ENCODE measurements at places on chromosomes 7 and 10.

- no peak for DNase-seq
These were observed 19.1 kb downstream of the CDC14C start for GRCh38 chr7:48943279-48943990.

DNA sequence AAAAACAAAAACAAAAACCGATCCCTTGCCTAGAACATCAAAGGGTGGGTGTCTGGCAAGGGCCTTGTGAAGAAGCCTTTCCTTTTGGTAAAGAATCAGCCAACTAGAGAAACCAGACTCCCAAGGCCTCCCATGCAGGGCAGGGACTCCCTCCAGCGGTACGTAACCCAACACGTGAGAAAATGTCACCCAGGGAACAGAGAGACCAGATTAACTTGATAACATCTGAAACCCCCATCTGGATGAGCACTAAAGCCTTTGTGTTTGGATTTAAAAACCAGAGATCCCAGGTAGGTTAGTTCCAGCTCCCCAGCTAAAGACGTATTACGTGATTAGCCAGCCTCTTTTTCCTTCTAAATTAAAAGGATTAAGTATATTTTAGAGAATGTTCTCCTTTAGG, 3.0 kb upstream of the HABP2 start:
- no peak for DNase-seq

DNA sequence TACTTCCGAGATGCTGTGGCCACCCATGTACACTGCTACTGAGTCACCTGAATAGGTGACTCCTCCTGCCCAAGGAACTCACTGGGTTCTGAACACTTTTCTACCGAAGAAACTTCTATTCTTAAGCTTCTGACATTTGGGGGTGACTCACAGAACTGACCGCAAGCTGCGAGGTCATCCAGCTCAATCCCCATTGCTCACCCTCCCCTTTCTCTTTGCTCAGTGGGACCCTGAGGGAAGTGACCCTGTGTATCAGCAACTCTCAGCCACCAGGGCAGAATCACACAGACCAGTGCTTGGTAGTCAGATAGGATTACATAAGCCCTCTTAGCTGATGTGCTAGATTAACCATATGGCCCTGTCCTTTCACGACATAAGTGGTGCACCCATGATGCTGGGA, 46.3 kb downstream of the INSYN2A start:
- DNase-seq: no peak

DNA sequence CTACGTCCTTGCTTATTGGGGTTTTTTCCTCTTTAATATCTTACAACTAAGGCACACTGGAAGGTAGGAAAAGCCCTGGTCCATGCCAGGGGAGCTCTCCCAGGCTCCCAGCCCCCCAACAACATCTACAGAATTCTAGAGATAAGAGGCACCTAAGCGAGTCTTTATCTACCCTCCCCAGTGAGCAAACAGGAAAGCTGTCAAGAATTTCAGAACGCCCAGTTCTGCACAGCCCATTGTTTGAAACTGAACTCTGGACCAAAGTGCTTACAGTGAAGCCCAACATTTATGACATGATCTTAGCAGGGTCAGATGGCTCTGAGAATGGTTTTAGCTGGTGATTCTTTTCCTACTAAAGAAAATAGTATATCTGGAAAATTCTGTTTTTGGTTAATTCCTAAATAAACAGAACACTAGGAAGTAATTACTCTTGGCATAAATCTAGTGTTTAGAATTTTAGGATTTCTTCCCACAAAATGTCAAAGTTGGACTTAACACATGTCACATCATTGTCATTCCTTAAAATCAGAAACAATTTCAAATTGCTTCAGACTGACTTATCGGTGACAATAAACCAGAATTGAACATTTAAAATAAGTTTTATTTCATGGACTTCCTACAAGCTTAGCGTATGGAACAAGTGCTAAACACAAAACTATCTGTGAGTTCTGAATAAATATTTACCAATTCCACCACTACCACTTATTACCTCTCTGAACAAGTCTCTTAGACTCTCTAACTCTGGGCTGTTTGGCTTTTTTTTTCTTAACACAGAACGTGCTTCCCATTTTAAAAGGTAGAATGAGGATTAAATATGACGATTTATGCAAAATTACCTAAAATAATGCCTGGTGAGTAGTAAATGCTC, 31.3 kb upstream of the RNF32 start:
- no peak for DNase-seq

- DNase-seq: no peak
These were observed 18.3 kb downstream of the DGKI start for GRCh38 chr7:137828456-137828855.

- no peak for DNase-seq
These were observed 90.2 kb upstream of the GNA12 start for GRCh38 chr7:2934211-2934731.

GRCh38 chr10:113517165-113517900, 35.5 kb upstream of the HABP2 start:
- DNase-seq: no peak

DNA sequence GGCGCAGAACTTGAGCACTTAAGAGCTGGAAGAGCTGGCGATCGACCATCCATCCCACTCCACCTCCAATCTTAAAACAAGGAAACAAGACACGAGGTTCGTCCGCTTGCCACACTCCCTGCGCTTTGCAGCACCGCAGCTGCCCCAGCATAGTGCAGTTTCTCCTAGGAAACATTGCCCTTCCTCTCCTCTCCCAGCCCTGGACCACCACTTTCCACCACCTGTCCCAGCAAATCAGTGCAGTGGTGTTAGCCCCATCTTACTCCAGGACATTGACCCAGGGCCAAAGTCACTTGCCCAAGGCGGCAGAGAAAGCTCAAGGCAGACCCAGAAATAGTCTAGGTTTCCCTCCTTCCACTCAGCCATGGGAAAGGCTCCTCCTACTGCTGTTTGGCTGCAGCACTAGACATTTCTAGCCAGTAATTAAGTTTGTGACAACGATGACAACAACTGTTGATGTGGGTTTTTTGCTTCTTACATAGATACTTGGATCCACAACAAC, 1.5 kb upstream of the PARD3 start:
- no peak for DNase-seq

DNA sequence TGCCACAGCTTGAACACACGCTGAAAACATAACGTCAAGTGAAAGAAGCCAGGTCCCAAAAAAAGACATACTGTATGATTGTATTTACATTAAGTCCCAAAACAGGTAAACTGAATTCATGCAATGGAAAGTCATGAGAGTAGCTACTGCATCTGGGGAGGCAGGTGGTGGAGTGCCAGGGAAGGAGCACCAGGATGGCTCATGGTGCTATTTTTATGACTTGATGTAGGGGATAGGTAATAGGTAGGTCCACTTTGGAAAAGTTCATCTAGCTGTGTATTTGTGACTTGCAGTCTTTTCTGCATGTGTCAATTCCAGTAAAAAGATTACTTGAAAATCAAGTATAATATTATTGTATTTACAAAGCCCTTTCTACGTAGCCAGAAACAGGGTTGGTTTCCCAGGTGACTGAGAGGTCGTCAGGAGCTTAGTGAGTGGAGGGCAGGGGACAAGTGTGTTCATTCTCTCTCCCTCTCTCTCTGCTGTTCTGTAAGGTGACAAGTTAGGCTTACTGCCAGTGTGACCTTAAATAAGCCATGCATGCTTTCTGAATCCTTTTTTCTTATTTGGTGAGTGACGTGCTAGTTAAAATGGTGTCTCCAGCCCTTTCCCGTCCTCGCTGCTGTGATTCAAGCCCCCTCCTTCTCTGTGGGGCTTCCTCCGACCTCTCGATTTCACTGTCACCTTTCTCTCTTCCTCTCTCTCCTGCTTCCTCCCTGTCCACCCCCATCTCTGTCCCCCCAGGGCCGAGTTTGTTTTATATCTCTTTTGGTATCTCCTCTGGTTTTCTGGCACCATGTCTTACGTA, 9.4 kb upstream of the PRKCQ start:
- DNase-seq: no peak

DNA sequence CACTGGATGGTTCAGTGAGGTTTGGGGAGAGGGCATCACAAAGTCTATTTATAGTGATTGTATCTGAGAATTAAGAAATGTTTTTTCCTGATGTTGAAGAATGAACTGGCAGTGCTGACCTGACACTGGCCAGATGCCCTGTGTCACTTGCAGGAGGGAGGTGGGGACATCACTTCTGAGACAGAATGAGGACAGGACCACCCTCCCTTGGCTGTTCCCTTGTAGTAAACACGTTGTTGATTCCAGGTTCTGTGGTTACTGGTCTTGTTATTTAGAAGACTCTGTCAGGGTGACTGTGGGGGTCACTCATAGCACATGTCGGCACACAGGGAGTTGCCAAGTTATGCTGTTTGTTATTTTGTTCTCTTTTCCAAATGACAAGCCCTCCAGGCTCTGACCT, 126.4 kb downstream of the ADCY1 start:
- no peak for DNase-seq

DNA sequence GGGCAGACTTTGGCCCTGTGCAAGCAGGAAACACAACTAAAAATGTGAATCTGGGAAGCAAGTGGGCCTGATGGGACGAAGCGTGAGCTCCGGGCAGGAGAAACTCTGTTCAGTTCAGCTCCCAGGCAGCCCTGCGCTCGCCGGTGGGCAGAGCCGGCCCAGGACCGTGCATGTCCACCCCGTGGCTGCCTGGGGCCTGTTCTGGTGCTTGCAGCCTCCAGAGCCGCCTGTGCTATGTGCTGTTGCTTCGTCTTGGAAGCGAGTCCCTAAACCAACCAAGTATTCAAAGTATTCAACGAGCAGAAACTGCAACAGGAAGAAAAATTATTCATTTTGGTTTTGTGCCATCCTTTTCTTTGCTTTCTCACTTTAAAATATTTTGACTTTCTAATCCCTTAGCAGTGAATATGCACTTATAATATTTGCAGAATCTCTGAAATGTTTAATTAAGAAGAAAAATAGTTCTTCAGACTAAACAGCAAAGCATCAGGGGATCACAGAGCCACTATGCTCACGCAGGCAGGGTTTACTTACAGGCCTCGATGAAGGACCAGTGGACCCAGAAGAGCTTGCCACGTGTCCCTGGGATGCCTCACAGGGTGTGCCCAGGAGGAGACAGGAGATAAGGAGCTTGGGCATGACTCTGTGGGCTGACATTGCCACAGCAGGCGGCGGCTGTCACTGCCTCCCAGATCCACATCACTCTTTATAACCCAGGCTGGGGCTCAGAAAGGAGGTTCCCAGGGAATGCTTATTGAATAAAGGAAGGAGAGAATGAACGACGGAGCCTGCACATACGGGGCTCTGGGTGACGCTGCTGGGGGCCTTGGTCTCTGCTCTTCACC, 45.6 kb downstream of the VIPR2 start:
- no peak for DNase-seq

DNA sequence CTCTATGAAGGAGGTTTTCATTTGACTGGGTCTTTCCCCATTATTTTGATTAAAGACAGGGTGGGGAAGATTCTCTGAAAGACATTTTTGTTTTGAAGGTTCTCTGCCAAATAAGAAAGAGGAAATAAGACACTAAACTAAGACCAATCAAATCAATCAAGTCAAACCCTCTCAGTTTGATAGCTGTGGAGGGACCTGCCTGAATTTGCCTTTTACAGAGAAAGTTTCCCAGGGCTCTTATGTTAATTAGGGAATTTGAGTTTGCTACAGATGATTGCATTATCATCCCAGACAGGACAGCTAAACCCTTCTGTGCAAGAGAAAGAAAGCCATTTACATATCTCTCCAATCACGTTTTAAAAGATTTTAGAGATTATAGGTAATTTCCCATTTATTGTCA, 80.0 kb downstream of the CSTF2T start:
- DNase-seq: no peak

GRCh38 chr10:44176311-44176710, 208.6 kb downstream of the CXCL12 start:
- no peak for DNase-seq

- no peak for DNase-seq
These were observed 2.3 kb downstream of the KLF6 start for GRCh38 chr10:3782451-3783315.

DNA sequence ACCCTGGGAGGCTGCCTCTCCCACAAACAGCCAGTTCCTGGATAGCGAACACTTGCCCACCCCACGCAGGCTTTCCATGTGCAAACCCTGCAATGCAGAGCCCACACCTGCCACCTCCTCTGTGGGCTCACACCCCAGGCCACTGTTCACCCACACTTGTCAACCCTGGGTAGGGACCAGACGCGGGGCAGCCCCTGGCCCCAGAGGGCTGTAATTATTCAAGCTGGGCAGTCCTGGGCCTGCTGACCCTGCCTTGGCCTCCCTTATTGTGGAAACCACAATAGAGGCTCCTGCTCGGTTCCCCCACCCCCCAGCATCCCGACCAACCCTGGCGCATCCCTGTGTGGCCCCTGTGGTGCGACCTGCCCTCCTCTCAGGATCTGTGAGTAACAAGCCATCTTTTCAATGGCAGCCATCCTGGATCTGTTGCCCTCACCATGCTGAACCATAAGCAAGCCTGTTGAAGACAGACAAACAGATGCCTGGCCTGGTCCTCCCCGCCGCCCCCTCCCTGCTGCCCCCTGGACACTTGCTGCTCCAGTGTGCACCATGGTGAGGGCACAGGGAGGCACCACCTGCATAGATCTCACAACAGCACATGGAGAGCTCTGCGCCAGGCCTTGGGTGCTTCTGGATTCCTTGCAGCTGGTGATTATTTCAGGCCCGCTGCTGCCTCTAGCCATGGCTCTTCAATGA, 15.8 kb upstream of the UBE3C start:
- no peak for DNase-seq

- DNase-seq: no peak
These were observed 345.1 kb upstream of the PRKCQ start for GRCh38 chr10:6925146-6925545.

GRCh38 chr10:95266674-95267095, 24.1 kb downstream of the PDLIM1 start:
- DNase-seq: no peak

DNA sequence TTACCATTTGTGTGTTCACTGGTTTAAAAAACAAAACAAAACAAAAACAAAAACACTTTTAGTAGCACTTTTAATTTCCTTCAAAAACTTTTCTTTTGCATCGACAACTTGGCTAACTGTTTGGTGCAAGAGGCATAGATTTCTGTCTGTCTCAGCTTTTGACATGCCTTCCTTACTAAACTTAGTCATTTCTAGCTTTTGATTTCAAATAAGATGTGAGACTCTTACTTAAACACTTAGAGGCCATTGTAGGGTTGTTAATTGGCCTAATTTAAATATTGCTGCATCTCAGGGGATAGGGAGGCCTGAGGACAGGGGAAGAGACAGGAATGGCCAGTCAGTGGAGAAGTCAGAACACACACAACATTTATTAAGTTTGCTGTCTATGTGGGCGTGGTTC, 66.3 kb downstream of the AVL9 start:
- no peak for DNase-seq

GRCh38 chr7:46452561-46453135, 531.6 kb upstream of the IGFBP3 start:
- no peak for DNase-seq

- DNase-seq: no peak
These were observed 91.3 kb downstream of the PRKAG2 start for GRCh38 chr7:151785681-151785965.

Measured in H1 (cell line).